NCI-H2107 (cell line): ENCODE measurements at places on chromosomes 1 and 21.

- DNase-seq = no peak
Measured at GRCh38 chr1:117633068-117633345, 27.2 kb downstream of the TENT5C start.

GRCh38 chr1:50266509-50266908 is 156.7 kb downstream of the DMRTA2 start:
- no peak for DNase-seq

- no peak for DNase-seq
Measured at GRCh38 chr1:9037476-9038337, 11.5 kb upstream of the SLC2A7 start.

- DNase-seq = peak; percentile 57
Measured at GRCh38 chr1:223142795-223143536, at the start of gene TLR5. TLR5 (minus strand) TSS chr1:223143248; CDS start chr1:223113031, 30,217 bp downstream.

DNA sequence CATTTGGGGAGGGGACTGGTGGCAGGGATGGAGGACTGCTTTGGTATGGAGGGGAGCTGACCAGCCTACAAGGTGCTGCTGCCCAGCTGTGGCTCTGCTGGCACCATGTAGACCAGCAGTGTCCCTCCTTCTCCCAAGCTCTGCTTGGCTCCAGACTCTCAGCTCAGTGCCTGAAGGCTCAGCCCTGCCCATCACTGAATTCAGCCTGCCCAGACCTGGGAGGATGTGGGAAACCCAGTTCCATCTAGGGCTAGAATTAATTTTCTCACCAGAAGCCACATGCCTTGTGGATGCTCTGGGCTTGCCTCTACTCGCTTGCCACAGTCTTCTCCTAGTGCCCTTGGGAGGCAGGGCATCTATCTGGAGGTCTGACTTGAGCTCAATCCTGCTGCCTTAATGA is 195.0 kb upstream of the EDN2 start:
- no peak for DNase-seq

DNA sequence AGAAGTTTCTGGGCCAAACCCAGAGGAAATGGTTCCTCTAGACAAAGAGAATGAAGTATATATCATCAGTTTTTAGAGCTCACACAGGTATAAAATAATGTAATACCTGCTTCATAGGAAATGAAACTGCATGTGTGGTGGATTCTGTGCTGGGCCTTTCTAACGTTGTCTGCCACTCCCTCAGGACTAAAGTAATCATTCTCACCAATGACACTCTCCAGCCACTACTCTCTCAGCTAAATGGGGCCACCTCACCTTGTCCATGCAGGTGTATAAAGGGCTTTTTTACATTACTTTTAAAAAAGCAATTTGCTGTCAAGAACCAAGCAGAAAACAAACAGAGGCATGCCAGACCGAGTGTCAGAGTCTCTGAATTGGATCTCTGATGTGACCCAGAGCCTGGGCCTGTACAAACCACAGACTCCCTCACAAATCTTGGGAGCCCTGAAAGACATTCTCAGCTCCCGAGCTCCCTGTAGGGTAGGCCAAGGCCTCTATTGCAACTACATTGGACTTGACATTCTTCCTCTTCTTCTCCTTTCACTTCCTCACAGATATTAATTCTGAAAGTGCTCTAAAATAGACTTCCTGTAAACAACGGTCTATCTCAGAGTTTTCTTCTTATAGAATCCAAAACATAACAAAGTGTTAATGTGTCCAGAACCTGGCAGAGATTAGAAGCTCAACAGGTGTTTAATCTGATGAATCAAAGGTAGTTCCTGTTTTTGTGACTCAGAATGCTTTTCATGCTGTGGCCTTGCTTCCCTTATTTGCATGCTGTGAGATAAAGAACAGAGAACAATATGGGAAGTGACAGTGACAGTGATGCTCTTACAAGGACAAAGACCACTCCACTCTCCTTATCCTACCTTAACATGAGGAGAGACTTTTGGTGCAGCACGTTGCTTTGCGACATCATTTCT is 8.6 kb downstream of the AIM2 start:
- DNase-seq = no peak

- DNase-seq = no peak
Measured at GRCh38 chr1:217149791-217150190, 426.6 kb upstream of the ESRRG start.

DNA sequence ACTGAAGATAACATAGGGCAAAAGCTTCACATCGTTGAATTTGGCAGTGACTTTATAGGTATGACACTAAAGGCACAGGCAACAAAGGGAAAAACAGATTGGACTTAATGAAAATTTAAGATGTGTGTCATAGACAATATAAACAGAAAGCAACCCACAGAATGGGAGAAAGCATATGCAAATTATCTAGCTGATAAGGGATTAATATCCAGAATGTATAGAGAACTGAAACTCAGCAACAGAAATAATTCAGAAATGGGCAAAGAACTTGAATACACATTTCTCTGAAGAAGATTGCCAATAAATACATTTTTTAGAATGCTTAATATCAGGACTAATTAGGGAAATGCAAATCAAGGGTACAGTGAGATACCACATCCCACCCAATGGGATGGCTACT is 55.2 kb upstream of the ANGPTL1 start:
- no peak for DNase-seq
